GM23248 (cell line): ENCODE measurements at places on chromosomes 2 and 18.

DNA sequence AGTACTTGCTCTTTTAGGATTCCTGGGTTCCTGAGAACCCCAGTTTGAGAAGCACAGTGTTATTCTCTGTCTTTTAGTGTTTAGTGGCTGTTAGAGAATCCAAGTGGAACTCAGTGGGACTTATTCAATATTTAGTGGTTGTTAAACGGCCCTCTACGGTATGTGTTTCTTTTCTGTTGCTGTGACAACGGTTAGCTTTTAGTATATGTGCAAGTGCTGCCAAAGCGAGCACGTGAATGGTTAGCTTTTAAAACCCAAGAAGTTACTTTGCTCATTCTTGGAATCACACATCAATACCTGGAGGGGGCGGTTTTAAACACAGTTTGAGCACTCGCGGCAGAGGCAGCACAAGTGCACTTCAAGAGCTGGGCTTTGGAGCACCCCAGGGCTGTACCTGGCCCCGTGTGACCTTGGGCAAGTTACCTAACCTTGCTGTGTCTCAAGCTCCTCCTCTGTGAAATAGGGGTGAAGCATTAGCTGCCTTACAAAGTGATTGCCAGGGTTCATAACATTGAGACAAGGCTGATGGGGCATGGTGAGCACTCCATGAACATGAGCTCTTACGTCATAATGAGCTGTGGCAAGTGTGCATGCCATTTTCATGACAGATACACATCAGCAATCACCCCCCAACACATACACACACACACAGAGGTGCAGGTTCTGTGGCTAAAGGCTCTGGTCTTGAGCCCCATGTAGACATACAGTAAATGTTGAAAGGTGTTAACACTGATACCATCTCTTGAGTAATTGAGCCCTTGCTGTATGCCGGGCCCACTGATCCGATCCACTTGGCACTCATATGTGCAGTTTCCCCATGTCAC, 234.1 kb downstream of the ALPK2 start:
- peak; percentile 49 for DNase-seq

GRCh38 chr2:201983800-201984199, 49.9 kb upstream of the FZD7 start:
- no peak for DNase-seq

GRCh38 chr2:201472411-201472810, 20.9 kb downstream of the STRADB start:
- DNase-seq: peak; percentile 43

- DNase-seq: no peak
Observed at GRCh38 chr2:9269295-9269694, 62.7 kb downstream of the ASAP2 start.

GRCh38 chr2:215403441-215404347, 32.2 kb downstream of the FN1 start:
- no peak for DNase-seq

GRCh38 chr2:46422717-46423394, 56.5 kb upstream of the TMEM247 start:
- peak; percentile 11 for DNase-seq

DNA sequence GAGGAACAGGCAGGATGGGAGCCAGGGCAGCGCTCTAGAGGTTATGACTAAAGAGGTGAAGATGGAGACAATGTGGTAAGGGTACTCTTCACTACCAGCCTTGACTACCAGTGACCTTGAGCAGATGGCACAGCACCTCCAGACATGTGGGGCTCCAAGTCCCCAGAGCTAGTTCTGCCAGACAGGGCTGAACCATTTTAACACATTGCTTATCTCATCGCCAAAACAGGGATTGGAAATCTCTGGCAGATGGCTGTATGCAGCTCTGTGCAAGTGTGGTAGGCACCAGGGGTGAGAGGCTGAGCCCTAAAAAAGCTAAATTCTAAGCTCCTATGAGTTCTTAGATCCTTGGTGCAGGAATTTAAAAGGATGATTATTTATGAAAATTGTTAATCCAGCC, 41.3 kb downstream of the FSHR start:
- no peak for DNase-seq

GRCh38 chr2:179106342-179106675, 56.4 kb upstream of the CCDC141 start:
- DNase-seq: no peak

- DNase-seq: peak; percentile 22
Observed at GRCh38 chr18:63025251-63026090, 294.1 kb downstream of the BCL2 start.

DNA sequence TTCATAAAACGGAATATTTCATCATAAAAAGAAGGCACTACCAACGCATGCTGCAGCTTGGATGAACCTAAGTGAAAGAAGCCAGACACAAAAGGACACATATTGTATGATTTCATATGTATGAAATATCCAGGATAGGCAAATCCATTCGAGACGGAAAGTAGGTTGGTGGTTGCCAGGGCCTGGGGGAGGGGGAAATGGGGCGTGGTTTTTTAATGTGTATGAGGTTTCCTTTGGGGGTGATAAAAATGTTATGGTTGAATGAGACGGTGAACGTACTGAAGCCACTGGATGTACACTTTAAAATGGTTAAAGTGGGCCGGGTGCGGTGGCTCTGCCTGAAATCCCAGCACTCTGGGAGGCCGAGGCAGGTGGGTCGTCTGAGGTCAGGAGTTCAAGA, 20.0 kb upstream of the SPATA3 start:
- no peak for DNase-seq

DNA sequence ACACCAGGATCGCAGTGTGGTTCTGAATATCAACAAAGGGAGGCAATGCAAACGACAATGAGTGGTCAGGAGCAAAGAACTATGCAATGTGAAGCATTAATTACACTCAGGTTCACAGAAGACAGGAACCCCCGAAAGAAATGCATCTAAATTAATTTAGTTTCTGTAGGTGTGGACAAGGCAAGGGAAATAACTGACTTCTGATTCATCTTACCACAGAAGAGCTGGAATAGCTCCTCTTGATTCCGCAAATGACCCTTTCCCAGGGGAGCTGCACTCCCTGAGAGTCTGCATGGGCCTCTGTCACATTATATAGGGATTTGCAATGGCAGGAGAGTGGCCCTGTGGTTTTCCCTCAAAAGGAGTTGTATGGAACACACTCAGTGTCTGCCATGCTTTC, 263.9 kb upstream of the APCDD1 start:
- peak; percentile 63 for DNase-seq

GRCh38 chr2:238284802-238285515, 3.5 kb downstream of the PER2 start:
- DNase-seq: no peak

DNA sequence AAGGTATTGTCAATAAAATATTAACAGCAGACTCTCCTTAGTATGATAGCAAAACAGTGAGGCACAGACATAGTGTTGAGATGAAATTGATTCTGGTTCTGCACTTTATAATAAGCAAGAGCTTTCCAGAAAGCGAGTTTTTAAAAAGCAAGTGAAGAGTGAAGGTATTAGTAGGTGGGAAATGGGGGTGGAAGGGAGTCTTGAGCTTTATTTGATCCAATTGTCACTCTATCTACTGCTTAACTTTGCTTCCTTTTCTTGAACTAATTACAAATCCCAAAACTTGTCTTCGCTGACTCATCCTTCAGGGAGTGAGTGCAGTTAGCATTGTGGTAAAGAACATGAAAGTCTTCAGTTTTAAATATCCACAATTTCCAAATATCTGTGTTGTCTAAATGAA, 120.6 kb upstream of the BOD1L2 start:
- DNase-seq: peak; percentile 38

DNA sequence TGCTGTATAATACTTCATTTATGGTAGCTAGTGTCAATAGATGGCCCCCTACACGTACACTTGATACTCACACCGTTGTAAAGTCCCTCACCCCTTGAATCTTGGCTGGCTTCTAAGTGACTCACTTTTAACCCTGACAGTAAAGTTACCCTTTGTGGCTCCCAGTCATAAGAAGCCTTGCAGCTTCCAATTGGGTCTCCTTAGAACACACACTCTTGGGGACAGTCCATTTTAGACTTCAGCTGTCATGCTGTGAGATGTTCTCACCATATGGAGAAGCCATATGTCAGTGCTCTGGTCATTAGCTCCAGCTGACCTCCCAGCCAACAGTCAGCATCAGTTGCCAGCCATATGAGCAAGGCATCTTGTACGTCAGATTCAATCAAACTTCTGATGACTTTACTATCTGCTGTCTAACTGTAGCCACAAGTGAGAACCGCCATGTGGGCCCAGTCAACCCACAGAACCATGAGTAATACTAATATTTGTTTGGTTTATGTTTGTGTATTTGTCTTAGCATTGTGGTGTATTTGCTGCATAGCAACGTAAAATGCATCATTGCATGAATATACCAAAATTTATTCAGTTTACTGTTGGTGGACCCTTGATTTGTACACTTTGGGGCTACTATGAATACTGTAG, 68.3 kb downstream of the PTPN4 start:
- peak; percentile 15 for DNase-seq

DNA sequence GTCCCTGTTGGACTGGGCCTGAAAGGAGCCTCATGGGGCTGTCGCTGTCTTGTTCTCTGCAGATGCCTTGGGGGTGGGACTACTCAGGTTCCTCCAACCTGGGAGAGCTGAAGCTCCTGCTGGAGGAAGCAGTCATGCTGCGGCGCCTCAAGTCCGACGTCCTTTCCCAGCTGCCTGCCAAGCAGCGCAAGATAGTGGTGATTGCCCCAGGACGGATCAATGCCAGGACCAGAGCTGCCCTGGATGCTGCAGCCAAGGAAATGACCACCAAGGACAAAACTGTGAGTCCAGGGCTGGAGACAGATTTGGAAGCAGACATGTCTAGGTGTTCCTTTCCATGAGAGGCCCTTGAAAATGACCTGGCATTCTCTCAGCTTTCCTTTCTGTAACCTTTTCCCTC, 38.5 kb downstream of the SMARCAL1 start:
- DNase-seq: no peak

- peak; percentile 88 for DNase-seq
Observed at GRCh38 chr2:226607379-226607778, 192.2 kb downstream of the IRS1 start.

DNA sequence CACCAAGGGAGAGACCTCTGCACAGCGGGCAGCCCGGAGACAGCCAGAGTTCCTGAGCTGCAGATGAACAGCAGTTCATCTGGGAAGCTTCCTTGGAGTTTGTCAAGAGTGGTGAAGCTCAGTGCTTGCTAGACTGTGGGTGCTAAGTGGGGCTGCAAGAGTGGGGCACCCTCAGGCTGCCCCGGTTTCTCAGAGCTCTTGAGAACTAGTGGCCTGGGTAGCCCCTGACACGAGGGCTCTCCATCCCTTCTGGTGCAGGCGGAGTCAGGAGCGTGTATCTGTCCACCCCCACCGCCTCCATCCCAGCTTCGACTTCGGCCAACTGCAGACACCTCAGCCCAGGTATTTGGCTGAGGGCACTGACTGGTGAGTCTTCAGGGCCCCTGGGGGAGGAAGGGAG, 222.0 kb downstream of the LOXHD1 start:
- DNase-seq: no peak

DNA sequence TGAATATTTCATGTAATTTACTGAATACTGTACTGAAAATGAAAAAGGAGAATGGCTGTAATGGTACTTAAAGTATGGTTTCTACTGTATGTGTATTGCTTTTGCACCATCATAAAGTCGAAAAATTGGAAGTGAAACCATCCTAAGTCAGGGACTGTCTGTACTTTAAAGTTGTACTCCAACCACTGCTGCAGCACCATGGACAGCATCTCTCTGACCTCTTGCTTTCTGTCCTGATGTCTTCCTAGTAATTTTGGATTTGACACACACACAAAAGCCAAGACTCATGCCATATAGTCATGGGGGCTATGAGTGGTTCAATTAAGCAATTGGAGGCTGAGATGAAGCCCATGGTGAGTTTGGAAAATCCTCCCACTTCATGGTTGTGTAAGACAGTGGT, 256.3 kb upstream of the PKDCC start:
- DNase-seq: peak; percentile 50

DNA sequence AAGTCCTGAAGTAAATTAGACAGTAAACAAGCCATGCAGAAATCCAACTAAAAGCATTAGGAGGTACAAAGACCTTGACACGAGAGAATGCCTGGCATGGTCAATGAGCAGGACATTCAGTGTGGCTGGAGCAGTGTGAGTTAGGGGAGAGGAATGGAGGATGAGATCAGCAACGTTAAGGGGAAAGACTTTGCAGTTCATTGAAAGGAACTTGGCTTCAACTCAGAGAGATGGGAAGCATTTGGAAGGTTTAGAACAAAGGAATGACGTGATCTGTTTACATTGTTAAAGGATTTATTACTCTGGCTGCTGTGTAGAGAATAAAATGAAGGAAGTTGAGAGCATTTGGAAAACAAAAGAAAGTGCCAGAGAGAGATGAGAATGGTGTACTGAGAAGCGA, 621.3 kb downstream of the XIRP2 start:
- peak; percentile 64 for DNase-seq

DNA sequence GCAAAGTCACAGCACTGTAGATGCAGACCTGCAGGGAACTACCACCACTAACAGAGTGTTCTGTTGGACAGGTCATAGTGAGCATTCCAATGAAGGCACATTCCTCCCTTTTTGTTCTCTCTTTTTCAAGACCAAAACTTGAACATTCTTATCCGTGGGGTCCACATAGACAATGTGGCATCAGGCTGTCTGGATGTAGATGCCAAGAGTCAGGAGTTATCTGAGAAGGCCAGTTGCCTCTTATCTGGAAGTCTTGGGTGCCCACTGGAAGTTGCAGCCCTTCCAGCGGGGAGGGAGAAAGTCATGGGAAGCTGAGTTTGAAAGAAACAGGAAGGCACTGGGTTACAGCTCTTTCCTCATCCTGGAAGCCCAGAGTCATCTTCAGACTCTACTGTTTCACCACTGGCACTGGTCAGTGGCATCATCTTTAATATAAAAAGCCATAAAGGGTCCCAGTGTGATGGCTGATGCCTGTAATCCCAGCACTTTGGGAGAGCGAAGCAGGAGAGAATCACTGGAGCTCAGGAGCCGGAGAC, 61.4 kb downstream of the FAM161A start:
- DNase-seq: no peak

DNA sequence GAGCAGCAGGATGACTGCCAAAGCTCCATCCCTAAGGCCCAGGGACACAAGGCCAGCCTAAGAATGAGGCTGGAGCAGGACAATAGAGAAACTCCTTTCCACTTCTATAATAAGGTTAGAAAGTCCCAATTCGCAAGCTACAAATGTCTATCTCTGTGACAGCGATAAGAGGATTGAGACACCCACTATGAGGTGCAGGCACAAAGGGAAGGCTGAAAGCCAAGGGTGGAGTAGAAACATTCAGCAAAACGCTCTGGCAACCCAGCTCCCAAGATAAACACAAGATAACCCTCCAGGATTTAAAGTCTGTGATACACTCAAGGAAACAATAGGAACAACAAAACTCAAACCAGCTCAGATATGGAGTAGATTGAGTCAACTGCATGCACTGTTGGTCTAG, 418.0 kb upstream of the UBE2E3 start:
- no peak for DNase-seq

GRCh38 chr2:171778515-171778914, 91.2 kb downstream of the DYNC1I2 start:
- no peak for DNase-seq
